ENCODE measurements at places on chromosomes 7 and 10.

DNA sequence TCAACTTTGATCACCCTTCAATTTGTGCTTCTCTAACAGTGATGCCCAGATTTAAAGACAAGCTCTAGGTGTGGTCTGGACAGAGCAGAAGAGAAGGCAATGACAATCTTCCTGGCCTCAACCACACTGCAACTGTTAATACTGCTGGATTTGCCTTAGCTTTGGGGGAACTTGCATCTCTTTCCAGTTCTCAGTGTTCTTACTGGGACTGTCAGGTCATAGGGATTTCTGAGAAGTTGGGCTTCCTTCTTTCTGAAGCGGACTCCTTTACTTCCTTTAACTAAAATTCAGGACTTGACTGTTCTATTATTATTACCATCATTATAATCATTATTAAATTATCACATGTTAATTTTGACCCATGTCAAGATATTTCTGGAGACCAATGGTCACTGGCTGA is 80.8 kb downstream of the OSBPL3 start:
- no peak for DNase-seq

DNA sequence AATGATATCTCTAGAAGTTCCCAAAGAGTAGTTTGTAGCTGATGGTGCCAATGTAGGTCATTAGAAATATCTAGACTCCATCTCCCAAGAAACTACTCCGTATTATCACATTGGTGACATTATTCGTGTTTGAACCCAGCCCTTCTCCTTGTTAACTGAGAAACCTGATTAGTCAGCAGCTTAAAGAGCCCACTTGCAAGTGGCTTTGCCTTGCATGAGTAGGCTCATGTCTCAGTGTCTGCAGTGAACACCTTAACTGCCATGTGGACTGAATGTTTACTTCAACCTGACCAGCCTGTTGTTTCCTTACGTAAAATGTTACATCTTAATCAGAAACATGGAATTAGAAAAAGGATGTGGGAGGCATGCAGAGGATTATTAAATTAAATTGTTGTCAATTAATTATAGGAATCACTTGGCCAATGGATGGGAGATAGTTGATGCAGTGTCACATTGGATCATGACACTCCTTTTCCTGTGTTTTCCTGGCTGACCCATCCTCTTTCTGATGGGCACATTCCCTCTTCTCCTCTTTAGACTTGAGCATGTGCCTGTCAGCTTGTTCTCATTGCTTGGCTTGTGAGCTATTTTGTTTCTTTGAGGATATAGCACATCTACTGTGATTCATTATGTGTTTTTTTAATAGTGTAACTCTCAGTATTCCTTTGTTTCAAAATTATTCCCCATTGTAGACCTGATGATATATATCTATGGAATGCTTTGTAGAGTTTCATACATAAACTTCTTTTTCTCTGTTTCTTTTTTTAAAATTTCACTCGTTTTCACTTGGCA is 18.0 kb downstream of the STARD3NL start:
- DNase-seq, result no peak

GRCh38 chr7:6646465-6646864 is 9.3 kb downstream of the ZNF316 start:
- no peak for DNase-seq

GRCh38 chr10:72785409-72785808 is 93.5 kb downstream of the MCU start:
- DNase-seq, result no peak

DNA sequence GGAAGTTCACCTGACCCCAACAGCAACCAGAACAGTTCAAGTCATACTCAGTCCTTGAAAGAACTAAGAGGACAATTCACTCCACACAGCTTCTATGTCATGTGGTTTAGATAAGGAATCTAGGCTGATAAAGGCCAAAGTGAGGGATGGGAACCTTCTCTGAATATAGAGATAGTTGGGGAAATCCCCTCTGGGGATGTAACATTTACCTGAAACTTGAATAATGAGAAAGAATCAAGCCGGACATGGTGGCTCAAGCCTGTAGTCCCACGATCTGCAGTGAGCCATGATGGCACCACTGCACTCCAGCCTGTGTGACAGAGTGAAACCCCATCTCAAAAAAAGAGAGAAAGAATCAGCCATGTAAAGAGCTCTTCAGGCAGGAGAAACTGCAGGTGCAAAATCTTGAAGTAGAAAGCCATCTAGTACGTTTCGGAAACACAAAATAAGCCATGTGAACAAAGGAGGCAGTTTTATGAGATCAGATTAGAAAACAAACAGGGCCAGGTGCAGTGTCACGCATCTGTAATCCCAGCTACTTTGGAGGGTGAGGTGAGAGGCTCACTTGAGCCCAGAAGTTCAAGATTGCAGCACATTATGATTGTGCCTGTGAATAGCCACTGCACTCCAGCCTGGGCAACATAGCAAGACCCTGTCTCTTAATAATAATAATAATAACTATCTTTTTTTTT is 4.5 kb upstream of the DNMBP start:
- no peak for DNase-seq

- no peak for DNase-seq
Measured at GRCh38 chr7:148623586-148624282, 33.2 kb downstream of the C7orf33 start.
